Activated CD4-positive, alpha-beta T cell treated with anti-CD3 and anti-CD28 coated beads for 36 hours (primary cell): ENCODE measurements at places on chromosomes 1 and 21. TPM values are rescaled to one million over a fixed set of nuclear protein-coding genes. Genes with fewer than 3 reads are reported as not detected.

EXTL1 gene
- total RNA-seq: not detected

TNFRSF1B gene
- total RNA-seq: 116 TPM

CLEC20A gene
- total RNA-seq: not detected

SMYD2 gene
- total RNA-seq: 40.1 TPM

SPATA1 gene
- total RNA-seq: 1.4 TPM

C4BPA gene
- total RNA-seq: not detected

DNA sequence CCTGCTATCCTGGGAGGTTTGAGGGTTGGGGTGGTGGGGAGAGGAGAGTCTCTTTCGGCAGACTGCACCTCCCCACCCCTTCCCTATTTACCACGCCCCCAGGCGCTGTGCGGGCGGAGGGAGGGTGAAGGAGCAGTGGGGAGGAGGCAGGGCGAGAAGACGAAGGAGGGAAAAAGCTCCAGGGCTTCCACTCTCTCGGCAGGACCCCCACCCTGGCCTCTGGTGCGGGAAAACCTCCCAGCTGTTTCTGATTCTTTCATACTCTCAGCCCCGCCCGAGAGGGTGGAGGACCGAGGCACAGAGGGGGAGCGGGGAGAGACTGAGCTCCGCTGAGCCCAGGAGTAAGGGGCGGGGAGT, 866 bp upstream of the WNT2B start:
- peak overlapping the region; percentile 63 for H3K4me3 ChIP-seq
- peak; percentile 35 for DNase-seq
- H3K4me1 ChIP-seq: no peaks in the 10 kb centered on the region
- H3K27ac ChIP-seq: no peak overlapping the region
- no peaks in the 10 kb centered on the region for H3K36me3 ChIP-seq

GRCh38 chr1:14924455-14925331, 228.9 kb upstream of the TMEM51 start:
- peak; percentile 44 for DNase-seq
- H3K27me3 ChIP-seq: peaks cover 34% of the 10 kb centered on the region
- H3K27ac ChIP-seq: no peak overlapping the region

DNA sequence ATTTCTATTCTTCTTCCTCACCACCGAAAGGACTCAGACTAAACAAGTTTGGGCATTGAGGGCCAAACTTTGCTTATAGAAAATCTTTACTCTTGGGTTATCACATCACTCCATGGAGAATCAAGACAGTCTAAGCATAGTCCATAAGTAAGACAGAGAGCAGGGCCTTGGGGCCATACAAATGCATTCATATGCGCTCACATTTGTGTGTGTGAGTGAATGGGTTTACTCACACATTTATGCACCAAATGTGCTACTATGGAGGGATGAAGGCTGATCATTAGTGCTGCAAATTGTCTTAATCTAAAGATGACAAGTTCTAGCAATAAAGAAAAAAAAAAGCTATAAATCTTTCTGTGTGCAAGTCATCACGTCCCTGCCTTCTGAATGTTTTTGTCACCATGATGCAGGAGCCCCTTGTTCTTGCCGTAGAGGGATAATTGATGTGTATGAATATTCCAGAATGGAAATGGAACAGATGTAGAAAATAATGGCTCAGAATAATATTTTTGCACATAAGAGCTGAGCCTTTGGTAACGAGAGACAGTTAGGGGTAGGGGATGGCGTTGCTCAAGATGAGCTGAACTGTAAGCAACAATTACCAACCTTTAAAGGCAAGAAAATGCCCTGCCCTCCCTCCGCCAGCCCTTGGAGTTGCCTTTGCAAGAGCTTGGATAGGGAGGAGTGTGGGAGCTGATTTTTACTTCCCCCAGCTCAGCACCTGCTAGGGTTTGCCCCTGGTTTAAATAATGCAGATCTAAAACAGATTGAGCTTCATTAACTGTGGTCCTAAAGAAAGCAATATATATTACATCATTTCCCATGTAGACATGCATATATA, 52.3 kb upstream of the IKBKE start:
- DNase-seq: no peak
- H3K36me3 ChIP-seq: no peaks in the 10 kb centered on the region
- no peaks in the 10 kb centered on the region for H3K4me1 ChIP-seq
- H3K27ac ChIP-seq: no peak overlapping the region
- no peak overlapping the region for H3K4me3 ChIP-seq

- DNase-seq: no peak
- no peak overlapping the region for H3K4me3 ChIP-seq
- no peaks in the 10 kb centered on the region for H3K36me3 ChIP-seq
- H3K27me3 ChIP-seq: peaks cover 7% of the 10 kb centered on the region
- no peaks in the 10 kb centered on the region for H3K4me1 ChIP-seq
Observed at GRCh38 chr1:207658408-207658807, 13.5 kb downstream of the CR1L start.

DNA sequence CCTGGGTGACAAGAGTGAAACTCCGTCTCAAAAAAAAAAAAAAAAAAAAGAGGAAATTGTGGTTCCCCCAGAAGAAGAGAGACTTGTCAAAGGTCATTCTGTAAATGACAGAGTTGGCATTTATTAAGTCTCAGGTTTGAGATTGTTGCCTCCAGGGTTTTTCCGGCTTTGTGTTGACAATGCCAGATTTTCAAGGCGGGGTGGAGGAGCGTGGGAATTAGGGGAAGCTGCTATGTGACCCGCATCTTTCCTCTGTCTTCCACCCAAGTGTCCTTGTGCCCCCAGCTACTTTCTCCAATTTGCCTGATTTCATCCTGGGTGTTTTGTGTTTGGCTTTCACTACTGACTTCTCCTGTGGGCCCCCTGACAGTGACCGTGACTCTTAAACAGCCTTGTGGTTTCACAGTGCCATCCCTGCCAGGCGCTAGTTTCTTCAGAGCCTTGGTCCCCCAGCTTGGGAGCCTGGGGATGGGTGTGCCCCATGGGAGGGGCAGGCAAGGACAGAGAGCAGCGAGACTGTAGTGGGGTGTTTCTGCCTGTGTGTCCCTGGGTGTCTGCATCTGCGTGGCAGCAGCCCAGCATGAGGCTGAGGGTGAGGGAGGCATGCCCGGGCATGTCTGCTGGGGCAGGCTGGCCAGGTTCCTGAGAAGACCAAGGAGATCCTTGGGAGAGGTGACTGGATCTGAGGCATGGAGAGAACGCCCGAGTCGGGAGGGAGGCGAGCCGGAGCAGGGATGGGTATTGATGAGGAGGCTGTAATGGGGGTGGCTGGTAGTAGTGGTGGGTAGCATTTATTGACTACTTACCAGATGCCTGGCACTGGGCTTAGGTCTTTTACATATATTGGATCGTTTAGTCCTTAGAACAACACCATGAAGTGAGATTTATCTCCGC, 46.3 kb downstream of the IER5 start:
- H3K27me3 ChIP-seq: peaks cover 7% of the 10 kb centered on the region
- DNase-seq: peak; percentile 64
- no peaks in the 10 kb centered on the region for H3K36me3 ChIP-seq
- H3K4me1 ChIP-seq: peaks cover 49% of the 10 kb centered on the region
- peak overlapping the region; percentile 88 for H3K27ac ChIP-seq

DNA sequence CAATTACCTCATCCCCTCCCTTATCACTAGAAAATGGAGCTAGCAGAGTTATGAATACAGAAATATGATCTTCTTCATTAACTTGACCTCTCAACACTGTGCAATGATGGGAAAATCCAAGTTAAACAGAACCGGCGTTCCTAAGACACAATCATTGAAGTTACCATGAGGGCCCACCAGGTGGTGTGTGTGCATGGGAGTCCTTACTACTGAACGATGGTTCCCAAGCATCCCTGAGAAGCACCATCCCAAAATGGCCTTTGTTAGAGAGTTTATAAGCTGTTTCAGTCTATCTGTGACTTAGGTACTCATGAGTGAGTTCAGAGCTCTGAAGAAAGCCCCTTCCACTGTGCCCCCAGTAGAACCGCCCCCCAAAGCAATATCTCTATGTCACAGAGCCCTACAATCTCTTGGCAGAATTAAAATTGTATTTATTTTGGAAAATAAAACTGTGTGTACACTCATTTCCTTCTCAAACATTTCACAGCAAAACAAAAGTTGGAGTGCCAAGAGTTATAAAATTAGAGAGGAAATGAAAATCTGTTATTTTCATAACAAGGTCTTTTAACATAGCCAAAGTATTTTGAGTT, 56.8 kb downstream of the PLD5 start:
- H3K27ac ChIP-seq: no peak overlapping the region
- no peak overlapping the region for H3K4me3 ChIP-seq
- no peaks in the 10 kb centered on the region for H3K4me1 ChIP-seq
- peaks cover 6% of the 10 kb centered on the region for H3K27me3 ChIP-seq

- DNase-seq: no peak
- no peaks in the 10 kb centered on the region for H3K27me3 ChIP-seq
- H3K4me1 ChIP-seq: peaks cover 15% of the 10 kb centered on the region
- H3K4me3 ChIP-seq: no peak overlapping the region
Observed at GRCh38 chr1:235068158-235069121, 60.2 kb downstream of the TOMM20 start.

- H3K27me3 ChIP-seq: peaks cover 12% of the 10 kb centered on the region
- DNase-seq: no peak
- no peak overlapping the region for H3K4me3 ChIP-seq
- no peaks in the 10 kb centered on the region for H3K36me3 ChIP-seq
Observed at GRCh38 chr1:30320581-30320890, 402.8 kb downstream of the MATN1 start.

DNA sequence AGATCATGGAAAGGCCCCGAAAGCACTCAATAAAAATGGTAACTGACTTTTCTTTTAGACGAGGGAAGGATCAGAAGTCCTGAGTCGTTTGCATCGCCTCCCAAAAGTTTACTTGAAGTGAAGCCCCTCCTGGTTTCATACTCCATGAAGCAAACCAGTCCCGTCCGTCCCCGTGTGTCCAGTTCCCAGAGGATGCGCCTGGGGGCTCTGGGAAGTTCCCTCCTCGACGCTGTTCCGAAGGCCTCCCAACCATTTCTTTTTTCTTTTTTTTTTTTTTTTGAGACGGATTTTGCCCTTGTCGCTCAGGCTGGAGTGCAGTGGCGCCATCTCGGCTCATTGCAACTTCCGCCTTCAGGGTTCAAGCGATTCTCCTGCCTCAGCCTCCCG, 661 bp upstream of the OSCP1 start:
- no peak for DNase-seq
- peak overlapping the region; percentile 83 for H3K27ac ChIP-seq
- no peaks in the 10 kb centered on the region for H3K27me3 ChIP-seq
- H3K4me1 ChIP-seq: peaks cover 16% of the 10 kb centered on the region
- peak overlapping the region; percentile 83 for H3K4me3 ChIP-seq
- peaks cover 11% of the 10 kb centered on the region for H3K36me3 ChIP-seq

- H3K36me3 ChIP-seq: no peaks in the 10 kb centered on the region
- H3K4me3 ChIP-seq: no peak overlapping the region
- no peaks in the 10 kb centered on the region for H3K4me1 ChIP-seq
- peaks cover 11% of the 10 kb centered on the region for H3K27me3 ChIP-seq
Observed at GRCh38 chr1:165925498-165926079, 98.2 kb downstream of the UCK2 start.

DNA sequence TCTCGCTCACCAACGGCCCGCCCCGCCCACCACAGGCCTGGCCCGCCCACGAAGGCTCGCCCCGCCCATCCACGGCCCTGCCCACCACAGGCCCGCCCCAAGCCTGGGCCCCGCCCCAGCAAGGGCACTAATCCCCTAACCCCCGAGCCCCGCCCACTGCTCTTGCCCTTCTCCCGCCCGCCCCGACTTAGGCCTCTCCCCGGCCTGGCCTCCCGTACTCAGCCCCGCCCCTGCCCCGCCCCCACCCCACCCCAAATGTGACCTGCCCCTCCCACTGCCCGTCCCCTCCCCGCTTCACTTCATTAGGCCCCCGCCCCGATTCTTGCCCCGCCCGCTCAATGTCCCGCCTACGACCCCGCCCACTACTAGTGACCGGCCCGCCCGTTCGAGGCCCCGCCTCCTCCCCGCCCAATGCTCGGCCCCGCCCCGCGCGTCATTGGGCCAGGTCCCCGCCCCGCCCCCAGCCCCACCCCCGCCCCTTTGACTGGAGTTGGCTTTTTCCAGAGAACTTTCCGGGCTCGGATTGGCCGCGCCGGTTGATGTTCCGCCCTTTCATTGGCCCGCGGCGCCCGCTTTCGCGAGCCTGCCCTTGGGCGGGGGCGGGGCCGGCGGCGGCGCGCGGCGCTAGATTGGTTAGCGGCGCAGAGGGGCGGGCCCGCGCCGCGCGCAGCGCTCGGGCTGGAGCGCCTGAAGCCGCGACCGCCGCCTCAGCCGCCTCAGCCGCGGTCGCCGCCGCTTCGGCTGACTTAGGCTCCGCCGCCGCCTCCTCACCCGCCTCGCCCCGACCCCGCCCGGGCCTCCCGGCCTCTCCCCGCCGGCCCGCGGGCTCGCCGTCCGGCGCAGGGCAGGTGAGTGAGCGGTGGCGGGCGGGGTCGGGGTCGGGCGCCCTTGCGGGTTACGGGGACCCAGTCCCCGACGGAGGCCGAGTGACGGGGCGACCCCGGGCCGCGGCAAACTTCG, at the start of gene PCBP3:
TSS of gene PCBP3 (plus strand) at position 705 of the 960 bp plus-strand sequence. CDS start 206,361 bp downstream, outside the sequence.
- H3K4me1 ChIP-seq: peaks cover 47% of the 10 kb centered on the region
- DNase-seq: peak; percentile 99
- peak within 1 kb of the TSS; percentile 70 for H3K27ac ChIP-seq
- peak within 1 kb of the TSS; percentile 78 for H3K4me3 ChIP-seq
- H3K36me3 ChIP-seq: no peaks in the 10 kb centered on the region
- peaks cover 4% of the 10 kb centered on the region for H3K27me3 ChIP-seq

DNA sequence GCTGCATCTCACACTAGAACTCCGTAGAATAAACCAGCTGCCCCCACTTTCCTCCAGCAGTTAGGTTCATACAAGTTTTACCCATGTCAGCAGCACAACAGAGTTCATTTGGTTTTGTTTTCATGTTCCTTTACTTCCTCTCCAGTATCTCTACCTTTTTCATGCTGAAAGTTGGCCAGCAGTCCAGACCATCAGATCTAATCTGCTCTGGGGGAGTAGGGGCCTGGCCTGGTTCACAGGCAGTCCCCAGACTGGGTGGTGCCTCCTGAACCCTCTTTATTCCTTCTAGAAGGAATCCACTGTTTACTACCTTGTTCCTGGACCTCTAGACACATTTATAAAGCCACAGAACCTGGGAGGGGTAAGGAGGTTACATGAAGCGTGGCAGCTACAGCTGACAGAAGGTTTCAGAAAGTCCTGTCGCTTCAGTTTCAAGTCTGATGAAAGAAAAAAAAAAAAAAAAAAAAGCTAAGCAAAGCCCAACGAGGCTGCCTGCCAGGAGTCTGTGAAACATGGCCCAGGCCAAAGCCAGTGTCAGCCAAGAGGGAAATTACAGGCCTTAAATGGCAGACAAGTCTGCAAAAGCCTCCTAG, 184.6 kb upstream of the JUN start:
- H3K36me3 ChIP-seq: no peaks in the 10 kb centered on the region
- DNase-seq: peak; percentile 41
- no peak overlapping the region for H3K4me3 ChIP-seq
- H3K27ac ChIP-seq: peak overlapping the region; percentile 72
- H3K4me1 ChIP-seq: peaks cover 24% of the 10 kb centered on the region

GRCh38 chr1:50852889-50853288, 107.2 kb downstream of the FAF1 start:
- DNase-seq: no peak
- H3K36me3 ChIP-seq: peaks cover 15% of the 10 kb centered on the region
- peaks cover 16% of the 10 kb centered on the region for H3K4me1 ChIP-seq
- H3K27ac ChIP-seq: no peak overlapping the region
- no peak overlapping the region for H3K4me3 ChIP-seq
